Stimulated activated CD4-positive, alpha-beta T cell treated with anti-CD3 and anti-CD28 coated beads, Interleukin-15, amount 100 ng/mL, for 1 hour (primary cell): ENCODE measurements at places on chromosomes 5 and 9.

GRCh38 chr9:81517954-81518353 lies 171.4 kb downstream of the TLE1 start:
- no peak for DNase-seq

- no peak for DNase-seq
Measured at GRCh38 chr5:158456756-158457155, 597.8 kb upstream of the CLINT1 start.

DNA sequence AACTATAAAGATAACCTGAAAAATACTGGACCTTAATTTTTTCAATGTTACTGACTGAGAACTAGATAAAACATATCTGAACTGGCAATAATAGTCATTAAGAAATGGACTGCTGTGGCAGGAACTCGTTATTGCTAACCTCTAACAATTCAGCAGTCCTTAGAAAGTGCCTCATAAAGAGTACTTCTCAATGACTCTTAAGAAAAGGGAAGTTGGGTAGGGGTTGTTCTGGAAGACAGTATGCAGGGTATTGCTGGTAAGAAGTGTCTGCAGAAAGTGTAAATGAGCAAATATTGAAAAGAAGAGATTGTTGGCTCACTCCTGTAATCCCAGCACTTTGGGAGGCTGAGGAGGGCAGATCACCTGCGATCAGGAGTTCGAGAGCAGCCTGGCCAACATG lies 27.9 kb downstream of the FOXD1 start:
- DNase-seq = no peak

GRCh38 chr9:3088219-3088618 lies 244.3 kb upstream of the PUM3 start:
- DNase-seq = no peak

DNA sequence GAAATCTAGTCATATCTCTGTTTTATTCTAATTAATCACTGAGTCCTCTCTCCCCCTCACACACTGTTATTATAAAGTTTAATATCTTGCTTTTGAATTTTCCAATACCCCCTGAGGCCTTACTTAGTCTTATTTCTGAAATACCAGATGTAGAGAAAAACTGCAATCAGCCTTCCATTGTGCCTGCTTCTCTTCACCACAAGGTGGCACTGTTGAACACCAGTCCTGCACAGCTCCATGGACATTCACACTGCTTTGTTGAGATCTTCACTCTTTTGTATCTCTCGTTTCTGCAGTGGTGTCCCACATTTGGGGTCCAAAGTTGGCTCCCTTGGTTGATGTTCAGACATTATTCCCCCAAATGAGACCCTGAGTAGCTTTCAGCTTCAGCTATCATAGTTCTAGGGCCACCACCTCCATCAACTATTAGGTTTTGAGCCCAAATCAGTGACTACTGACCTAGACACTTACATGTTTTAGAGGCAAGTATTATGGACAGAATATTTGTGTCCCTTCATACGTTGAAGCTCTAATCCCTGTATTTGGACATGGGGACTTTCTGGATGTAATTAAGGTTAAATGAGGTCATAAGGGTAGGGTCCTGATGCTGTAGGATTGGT lies 24.3 kb downstream of the BOD1 start:
- DNase-seq = no peak

DNA sequence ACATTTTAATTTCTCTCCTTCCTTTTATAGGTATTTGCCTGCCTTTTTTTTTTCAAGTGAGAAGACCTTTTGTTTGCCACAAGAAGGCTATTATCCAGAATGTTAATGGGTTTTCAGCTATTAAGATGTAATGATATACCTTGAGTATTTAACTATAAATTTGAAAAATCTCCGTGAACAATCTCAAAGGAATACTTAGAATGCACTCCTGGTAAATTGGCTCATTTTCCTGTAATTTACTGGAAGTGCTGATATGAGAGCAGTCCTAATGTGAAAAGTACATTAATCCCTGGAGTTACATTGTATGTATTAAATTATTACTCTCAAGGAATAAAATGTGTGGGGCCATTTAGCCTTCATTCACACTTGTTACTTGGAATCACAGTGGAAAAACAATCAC lies 32.4 kb downstream of the AOPEP start:
- no peak for DNase-seq

GRCh38 chr5:158154226-158155005 lies 295.5 kb upstream of the CLINT1 start:
- DNase-seq = no peak

DNA sequence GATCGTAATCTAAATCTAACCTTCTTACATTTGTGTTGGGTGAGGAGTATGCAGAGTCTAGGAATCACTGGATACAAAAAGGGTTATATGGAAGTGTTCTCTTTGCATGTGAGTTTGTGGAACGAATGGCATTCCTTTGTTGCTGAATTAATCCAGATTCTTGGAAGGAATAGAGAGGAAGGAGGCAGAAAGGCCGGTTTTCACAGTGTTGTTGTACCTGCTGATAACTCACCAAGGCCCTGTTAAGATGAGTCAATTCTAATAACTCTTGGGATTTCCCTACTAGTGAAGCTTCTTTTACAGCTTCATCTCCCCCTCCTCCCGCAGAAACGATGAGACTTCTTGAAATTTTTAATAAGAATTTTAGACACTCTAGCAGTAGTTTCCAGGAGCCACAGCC lies 84.0 kb downstream of the ZSWIM6 start:
- no peak for DNase-seq

DNA sequence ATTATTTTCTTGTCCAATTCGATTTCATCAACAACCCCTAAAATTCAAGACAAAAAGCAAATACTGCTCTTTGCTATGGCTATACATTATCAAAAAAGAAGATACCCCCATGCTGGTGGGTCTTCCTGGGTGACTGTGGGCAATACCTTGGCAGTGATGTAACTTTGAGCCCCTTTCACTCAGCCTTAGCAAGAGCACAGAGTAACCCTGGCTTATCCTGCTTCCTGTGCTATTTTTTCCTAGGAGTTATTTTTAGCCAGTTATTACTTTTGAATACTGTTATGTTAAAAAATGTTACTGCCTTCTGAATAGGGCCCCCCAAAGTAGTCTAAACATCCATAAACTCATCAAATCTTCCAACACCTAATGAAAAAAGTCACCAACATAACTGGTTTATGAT lies 145.6 kb upstream of the TSLP start:
- DNase-seq = no peak

DNA sequence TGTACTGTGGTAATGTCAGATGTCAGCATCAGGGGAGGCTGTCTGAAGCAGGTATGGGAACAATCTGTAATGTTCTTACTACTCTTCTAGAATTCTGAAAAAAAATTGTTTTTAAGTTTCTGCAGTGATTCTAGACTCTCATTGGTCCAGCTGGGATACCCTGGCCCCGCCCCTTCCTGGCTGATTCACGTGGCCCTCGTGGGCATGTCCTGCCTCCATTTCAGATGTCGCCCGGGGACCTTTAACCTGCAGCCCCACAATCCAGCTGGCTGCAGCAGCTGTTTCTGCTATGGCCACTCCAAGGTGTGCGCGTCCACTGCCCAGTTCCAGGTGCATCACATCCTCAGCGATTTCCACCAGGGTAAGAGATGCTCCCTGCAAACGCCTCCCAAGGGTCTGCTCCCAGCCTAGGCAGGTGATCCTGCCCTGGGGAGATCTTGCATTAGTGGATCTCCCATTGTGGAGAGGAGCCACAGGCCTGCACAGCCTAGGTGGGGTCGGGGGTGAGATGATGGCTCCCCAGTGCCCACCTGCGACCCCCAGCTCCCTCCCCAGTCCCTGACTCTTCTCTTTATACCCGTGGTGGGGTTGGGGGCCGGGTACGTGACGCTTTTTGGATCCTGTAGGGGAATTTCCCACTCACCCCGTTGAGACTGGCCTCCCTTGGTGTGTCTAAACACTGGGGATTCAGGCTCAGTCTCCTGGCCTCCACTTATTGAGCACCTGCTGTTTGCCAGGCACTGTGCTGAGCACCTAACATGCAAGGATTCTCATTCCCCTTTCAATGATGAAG lies 36.5 kb downstream of the LAMC3 start:
- DNase-seq = peak; percentile 15

GRCh38 chr9:80690349-80690939 lies 998.9 kb downstream of the TLE1 start:
- DNase-seq = no peak

- no peak for DNase-seq
Measured at GRCh38 chr5:109959652-109960051, 269.9 kb downstream of the MAN2A1 start.

DNA sequence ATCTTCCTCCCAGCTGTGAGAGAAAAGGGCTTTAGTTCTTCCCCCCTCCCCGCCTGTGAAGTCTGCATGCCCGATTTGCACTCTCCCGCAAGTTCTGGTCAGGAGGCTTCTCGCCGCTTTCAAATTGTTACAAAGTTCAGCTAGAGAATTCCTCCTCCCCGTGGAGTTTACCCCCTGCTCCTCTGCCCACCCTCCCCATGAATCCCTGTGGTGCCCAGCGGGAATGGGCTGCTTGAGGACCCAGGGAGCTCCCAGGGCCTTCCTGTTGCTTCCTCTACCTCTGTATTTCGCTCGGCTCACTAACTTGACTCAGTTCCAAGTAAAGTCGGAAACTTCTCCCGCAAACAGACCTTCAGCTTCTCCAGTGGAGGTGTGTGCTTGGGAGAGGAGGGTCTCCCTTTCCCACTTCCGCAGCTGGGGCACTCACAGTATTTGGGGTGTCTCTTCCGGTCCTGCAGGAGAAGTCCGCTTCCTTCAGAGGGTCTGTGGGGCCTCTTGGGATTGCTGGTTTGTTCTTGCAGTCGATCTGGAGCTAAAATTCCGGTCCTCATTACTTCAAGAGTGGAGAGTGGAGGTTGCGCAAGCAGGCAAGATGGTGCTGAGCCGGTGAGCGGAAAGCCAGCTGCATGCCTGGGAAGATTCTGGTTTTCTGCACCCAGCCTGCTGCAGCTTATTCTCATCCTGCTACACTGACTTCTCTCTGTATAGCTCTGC lies 97.8 kb downstream of the ADAMTS12 start:
- DNase-seq = no peak

GRCh38 chr9:121649476-121650216 lies 1.8 kb upstream of the DAB2IP start:
- no peak for DNase-seq
